T-helper 1 cell treated with Interleukin-12 subunit alpha and Interleukin-12 subunit beta and Interleukin-4 antibody, amounts not matched to agents 30 ng/mL and 1 ng/mL, for 36 hours (primary cell): ENCODE measurements at places on chromosomes 5 and 9. TPM values are rescaled to one million over a fixed set of nuclear protein-coding genes. Genes with fewer than 3 reads are reported as not detected.

FSTL4 gene
- not detected in 2 replicates for total RNA-seq

NELFB gene
- total RNA-seq: 64.6 and 66.9 TPM in 2 replicates

FST gene
- not detected in 2 replicates for total RNA-seq

LCP2 gene
- total RNA-seq: 464 and 467 TPM in 2 replicates

FCN1 gene
- not detected in 2 replicates for total RNA-seq

PLEKHG4B gene
- total RNA-seq: not detected in 2 replicates

SLC27A6 gene
- total RNA-seq: not detected in 2 replicates

CAVIN4 gene
- total RNA-seq: 0.12 and 0.20 TPM in 2 replicates

GNE gene
- total RNA-seq: 19.8 and 20.1 TPM in 2 replicates

SARDH gene
- total RNA-seq: 0.41 and 0.71 TPM in 2 replicates

INSL6 gene
- not detected in 2 replicates for total RNA-seq

PAEP gene
- not detected in 2 replicates for total RNA-seq

TMEM232 gene
- 0.86 and 1.2 TPM in 2 replicates for total RNA-seq

ARSI gene
- not detected in 2 replicates for total RNA-seq

ROPN1L gene
- 2.5 and 3.0 TPM in 2 replicates for total RNA-seq

CSF2 gene
- total RNA-seq: 240 and 246 TPM in 2 replicates

SEMA6A gene
- total RNA-seq: 0.15 and 0.29 TPM in 2 replicates

FAM200C gene
- total RNA-seq: 0.51 and 0.81 TPM in 2 replicates

CARD9 gene
- 1.3 and 1.6 TPM in 2 replicates for total RNA-seq

NOL6 gene
- total RNA-seq: 51.2 and 51.4 TPM in 2 replicates

TAF11L5 gene
- not detected in 2 replicates for total RNA-seq

NR2F1-AS1 gene
- not detected in 2 replicates for total RNA-seq

OTULINL gene
- 23.9 and 26.6 TPM in 2 replicates for total RNA-seq

ADAMTSL1 gene
- not detected in 2 replicates for total RNA-seq

HNRNPK gene
- 722 and 731 TPM in 2 replicates for total RNA-seq

FYB1 gene
- total RNA-seq: 237 and 262 TPM in 2 replicates

PCDHA5 gene
- total RNA-seq: not detected in 2 replicates

UBQLN1 gene
- 116 and 120 TPM in 2 replicates for total RNA-seq

SUSD3 gene
- total RNA-seq: 80.6 and 86.2 TPM in 2 replicates

GAPT gene
- total RNA-seq: not detected in 2 replicates

NFIB gene
- 0.05 TPM in 1 of 2 replicates, not detected in the other for total RNA-seq

CCL19 gene
- not detected in 2 replicates for total RNA-seq

RGS3 gene
- total RNA-seq: 31.2 and 35.9 TPM in 2 replicates

OR1N2 gene
- total RNA-seq: not detected in 2 replicates

NR4A3 gene
- 9.8 and 10.5 TPM in 2 replicates for total RNA-seq
